NCI-H526 (cell line): ENCODE measurements at places on chromosomes 1 and 21.

GRCh38 chr1:107499139-107499744 lies 358.4 kb downstream of the NTNG1 start:
- no peak for DNase-seq

GRCh38 chr1:181179987-181180365 lies 91.5 kb downstream of the IER5 start:
- DNase-seq = peak; percentile 64

- no peak for DNase-seq
These were observed 583 bp downstream of the MEF2D start for GRCh38 chr1:156499842-156500542.

DNA sequence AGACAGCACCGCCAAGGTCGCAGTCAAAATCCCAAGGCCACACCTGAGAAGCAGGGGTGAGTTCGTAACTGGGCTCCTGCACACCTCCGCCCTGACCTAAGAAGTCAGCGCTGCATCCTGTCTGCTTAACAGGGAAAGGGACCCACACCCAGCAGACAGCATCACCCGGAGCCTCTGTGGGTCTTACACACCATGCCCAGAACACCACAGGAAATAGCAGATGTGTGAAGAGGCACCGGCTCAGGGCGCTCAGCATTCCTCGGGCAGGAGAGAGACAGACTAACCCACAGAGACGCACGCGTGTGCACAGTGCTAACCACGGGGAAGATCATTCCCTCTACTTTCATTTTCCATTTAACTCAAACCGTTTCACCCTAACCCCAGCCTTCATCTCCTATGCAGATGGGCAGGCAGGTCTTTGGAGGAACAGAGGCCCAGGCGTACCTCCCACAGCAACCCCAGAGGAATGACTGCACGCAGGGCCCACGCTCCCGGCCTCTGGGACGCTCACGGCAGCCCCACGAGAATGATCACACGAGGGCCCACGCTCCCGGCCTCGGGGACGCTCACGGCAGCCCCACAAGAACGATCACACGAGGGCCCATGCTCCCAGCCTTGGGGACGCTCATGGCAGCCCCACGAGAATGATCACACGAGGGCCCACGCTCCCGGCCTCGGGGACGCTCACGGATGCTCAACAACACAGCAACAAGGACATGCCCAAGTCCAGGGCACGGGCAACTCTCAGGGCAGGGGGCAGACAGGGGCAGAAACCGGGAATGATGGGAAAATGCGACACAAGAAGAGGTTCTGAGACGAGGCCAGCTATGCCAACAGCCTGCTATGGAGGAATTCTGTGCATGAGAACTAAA lies 20.9 kb downstream of the POFUT2 start:
- no peak for DNase-seq

DNA sequence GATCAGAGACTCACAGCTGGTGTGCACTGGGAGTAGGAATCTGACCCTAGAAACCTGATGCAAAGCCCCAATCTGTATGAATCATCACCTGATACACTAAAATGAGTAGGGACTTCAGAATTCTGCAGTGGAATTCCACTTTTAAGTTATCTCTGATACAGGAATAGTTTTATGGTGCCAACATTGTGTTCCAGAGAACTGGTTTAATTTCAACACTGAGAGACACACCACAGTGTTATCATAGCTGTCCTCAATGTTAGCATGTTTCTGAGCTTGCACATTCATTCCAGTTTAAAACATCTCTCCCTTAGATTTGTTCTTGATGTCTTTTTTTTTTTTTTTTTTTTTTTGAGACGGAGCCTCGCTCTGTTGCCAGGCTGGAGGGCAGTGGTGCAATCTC lies 7.1 kb downstream of the UTS2 start:
- DNase-seq = no peak

GRCh38 chr1:180976732-180977357 lies 45.8 kb downstream of the STX6 start:
- DNase-seq = no peak

- DNase-seq = no peak
These were observed 36.7 kb downstream of the FAM163A start for GRCh38 chr1:179779645-179780272.

DNA sequence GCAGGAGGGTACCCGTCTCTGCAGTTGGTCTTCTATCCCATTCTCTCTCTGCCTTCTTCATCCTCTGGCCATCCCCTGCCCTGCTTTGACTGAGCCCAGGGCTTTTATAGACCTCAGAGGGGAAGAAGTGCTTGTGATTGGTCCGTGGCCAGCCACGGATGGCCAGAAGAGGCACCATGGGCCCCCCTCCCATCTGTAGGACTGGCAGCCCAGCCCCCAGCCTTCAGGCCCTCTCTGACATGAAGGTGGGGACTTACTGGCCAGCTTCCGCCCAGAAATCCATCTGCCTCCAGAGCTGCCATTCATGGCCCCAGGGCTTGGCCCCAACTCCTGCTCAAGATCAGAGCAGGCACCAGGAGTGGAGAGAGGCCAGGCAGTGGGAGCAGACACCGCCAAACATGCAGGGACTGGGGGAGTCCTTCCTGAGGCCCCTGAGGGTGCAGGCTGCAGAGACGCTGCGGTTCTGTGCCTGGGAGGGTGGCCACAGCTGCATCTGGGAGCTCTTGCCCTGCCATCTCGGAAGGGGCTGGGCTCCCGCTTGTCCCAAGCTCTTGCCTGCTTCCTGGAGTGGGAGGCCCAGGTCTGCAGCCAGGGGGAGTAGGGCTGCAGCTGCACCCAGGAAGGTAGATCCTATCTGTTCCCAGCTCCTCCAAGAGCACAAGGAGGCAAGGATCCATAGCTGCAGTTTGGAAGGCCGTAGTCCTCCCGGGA lies 698.6 kb upstream of the B3GALT2 start:
- no peak for DNase-seq

- DNase-seq = no peak
These were observed 34.1 kb downstream of the IGSF21 start for GRCh38 chr1:18141661-18142060.

DNA sequence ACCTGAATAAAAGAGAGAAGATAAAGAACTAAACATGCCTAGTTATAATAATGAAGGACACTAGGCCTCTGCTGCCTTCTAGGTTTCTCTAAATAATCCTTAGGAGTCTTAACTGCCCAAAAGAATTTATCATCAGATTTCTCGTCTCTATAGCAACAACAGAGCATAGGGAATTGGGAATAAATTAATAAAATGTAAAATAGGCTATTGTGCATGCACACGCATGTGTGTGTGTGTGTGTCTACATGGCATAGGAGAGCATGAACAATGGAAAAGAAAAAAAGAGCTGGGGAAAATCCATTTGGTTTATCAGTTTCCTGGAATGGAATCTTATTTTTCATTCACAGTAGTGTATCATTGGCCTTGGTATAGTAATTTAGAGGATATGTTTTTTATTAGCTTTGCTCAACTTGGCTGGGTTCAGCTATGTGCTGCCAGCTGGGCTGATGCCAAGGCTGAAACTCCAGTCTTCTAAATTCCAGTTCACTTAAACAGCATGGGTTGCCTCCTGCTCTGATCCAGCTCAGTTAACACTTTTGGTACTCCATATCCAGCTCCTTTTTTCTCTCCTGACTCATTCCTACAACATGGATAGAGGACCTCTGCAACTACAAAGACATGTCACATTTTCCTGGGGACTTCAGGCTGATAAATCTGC lies 80.6 kb upstream of the SLFNL1 start:
- no peak for DNase-seq

GRCh38 chr1:61295818-61296537 lies 213.6 kb downstream of the NFIA start:
- DNase-seq = no peak

DNA sequence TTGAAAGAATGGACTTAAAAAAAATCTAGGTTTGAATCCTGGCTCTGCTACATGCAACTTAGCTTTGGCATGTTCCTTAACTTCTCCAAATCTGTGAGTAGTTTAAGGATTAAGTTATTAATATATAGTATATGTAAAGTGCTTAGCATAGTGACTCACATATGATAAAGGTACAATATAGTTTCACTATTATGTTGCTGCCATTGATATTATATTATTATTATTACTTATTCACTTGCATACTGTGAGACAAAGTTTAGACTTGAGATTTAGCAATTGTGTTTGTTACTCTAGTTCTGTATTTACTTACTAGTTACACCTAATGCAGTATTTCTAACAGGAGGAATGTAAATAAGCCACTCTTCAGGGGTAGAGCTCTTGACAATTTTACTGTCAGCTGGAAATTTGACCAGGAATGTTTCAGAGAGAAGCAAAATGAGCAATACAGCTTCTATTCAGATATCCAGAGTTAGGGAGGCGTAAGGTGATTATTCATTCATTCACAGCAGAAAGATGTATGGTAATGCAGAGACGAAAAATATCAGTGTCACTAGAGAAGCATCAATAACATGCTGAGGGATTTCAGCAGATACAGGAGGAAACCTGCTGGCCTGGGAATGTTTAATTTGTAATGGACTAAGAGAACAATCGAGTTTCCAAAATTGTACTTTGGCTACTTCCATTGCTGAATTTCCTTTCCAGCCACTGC lies 25.5 kb downstream of the RGS7 start:
- DNase-seq = no peak

- DNase-seq = no peak
These were observed 120.2 kb downstream of the NRDC start for GRCh38 chr1:51758310-51758709.

- DNase-seq = no peak
These were observed 22.2 kb downstream of the PSMG1 start for GRCh38 chr21:39161064-39161463.

- DNase-seq = no peak
These were observed 542.5 kb upstream of the DAB1 start for GRCh38 chr1:57966340-57966739.

GRCh38 chr21:40146216-40146837 lies 279.1 kb downstream of the PCP4 start:
- DNase-seq = peak; percentile 46

DNA sequence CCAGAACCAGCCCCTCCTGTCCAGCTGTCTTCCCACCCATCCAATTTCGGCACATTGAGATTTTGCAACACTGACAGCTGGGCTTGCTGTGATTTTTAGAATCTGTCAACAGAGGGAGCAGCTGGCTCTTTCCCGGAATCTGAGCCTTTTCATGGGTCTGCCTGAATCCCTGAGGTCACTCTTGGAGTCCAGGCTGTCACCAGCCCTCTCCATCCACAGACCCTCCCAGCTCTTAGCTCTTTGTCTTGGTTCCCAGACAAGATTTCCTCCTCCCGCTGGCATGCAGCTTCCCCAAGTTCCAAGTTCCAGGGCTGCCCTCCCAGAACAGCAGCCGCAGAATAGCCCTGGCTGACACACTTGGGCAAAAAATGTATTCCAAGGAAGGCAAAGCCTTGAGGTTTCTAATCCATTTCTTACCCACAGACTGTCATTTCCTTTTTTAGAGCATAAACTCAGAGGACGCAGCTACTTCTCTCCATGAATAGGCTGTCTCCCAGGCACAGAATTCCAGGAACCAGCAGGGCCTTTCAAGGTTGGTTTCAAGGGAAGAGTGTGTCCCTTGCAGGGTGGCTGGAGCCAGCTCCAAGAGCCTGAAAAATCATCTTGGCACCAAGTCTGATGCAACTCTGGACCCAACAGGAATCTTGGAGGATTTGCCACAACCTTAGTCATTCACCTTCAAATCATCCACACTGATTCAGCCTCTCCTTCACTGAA lies 7.1 kb upstream of the TMEM61 start:
- DNase-seq = peak; percentile 7
